Kidney epithelial cell (primary cell): ENCODE measurements at places on chromosomes 1 and 21.

DNA sequence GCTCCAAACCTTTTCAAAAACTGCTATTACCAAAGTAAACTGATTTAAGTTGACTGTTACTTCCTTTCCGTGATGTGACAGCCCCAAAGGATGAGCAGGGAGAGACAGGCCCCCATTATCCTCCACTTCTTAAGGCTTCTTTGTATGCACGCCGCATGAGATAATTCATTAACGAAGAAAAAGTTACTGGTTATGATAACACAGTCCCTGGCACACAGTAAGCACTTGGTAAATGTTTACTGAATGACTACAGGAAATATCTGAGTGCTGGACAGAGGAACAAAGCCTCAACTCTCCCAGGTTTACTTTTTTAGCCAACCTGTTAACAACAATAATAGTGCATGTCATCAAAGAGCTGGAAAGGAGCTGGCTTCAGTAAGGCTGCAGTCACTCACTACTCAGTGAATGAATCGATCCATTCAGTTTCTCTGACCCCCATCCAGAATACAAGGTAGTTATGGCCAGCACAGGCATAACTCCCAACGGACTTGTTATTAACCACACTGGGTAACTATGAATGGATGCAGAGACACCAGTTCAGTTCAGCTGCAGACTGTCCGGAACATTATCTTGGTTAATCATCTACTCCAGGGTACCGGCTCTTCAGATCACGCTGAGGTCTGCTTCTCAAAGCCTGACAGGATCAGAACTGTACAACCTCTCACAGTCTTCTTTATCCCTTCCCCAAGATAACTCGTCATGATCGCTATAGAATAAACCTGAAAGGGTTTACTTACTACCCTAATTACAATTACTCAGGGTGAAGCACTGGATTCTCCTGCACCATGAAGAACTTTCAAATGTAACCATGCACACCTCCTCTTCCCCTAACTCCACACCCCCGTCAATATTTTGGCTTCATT, 58.3 kb downstream of the TGFBR3 start:
- DNase-seq = no peak

- DNase-seq = no peak
Observed at GRCh38 chr21:35220301-35220700, 171.2 kb upstream of the RUNX1 start.

GRCh38 chr1:27090911-27091310, 64.0 kb downstream of the SLC9A1 start:
- DNase-seq = no peak

DNA sequence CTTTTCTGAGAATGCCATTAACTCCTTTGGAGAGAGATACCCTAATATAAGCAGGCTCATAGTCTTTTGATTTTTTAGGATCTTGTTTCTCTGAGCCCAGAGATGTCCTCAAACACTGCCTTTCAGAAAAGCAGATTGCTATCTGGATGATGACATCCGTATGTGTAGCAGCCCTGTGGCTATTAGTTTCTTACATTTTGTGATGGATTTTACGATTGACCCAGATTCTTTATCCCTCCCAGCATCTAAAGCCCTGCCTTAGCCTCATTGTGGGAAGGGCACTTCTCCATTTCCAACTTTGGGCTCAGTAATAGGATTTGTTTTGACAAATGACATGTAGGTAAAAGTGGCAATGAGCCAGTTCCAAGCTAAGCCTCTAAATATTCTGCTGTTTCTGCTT, 300.3 kb downstream of the TTLL7 start:
- DNase-seq = no peak

GRCh38 chr1:208818770-208819445, 574.7 kb upstream of the PLXNA2 start:
- no peak for DNase-seq

DNA sequence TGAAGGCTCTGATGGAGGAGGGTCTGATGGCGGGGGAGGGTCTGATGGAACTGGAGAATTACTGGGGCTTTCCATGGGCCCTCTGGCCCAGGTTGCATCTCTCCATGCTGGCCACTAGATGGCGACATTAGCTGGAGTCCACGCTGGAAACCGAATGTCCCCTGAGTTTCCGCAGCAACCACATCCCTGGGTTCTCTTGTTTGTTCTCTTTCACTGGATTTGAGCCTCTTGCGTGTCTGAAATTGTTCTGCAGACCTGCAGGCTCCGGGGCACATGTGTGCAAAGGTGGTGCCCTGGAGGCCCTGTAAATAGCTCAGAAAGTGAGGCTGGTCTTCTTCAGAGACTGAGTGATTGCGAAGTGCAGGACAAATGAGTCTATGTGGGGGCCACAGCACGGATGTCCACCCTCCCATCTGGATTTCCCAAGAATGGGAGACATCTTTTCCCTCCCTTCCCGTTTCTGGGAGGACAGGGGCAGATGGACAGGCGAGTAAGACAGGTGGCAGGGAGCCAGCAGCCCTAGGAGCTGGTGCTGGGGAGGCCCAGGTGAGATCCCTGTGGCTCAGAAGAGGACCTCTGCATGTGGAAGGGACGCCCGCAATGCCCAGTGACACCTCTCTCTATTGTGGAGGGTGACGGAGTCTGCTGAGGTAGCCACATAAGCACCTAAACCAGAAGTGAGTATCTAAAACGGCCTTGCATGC, 73.2 kb upstream of the ABCG1 start:
- DNase-seq = no peak

DNA sequence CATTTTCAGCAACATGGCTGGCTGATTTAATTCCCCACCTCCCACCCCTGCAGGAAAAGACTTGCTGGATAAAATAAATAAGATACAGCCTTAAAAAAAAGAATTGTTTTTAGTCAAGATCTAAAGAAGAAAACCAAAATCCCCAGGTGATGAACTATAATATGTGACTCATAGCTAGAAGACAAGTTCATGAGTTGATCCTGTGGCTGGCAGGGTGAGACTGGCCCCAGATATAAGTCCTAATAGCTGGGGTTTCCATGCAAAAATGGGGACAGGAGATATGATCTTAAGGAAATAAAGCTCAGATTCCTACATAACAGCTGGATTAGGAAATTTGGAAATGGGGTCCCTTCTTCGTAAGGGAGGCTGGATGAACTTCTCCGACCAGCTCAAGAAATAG, 21.9 kb upstream of the RGSL1 start:
- DNase-seq = no peak

- no peak for DNase-seq
Observed at GRCh38 chr1:1627261-1627828, 4.6 kb upstream of the MMP23B start.

DNA sequence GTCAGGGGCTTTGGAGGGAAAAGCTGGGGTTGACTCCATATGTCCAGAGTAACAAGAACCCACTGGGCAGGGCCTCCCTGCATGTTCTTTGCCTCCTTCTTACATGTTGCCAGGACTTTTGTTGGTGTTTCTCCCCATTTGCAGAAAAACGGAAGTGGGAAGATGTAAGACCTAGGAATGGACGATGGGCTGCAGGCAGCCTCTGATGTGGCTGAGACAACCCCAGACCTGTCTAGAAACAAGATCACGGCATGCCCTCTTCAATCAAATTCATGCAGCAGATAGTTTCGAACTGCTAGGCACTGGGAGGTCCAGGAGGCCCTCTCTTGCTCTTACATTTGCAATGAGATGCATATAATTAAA, 3.4 kb downstream of the FAM43B start:
- DNase-seq = no peak

DNA sequence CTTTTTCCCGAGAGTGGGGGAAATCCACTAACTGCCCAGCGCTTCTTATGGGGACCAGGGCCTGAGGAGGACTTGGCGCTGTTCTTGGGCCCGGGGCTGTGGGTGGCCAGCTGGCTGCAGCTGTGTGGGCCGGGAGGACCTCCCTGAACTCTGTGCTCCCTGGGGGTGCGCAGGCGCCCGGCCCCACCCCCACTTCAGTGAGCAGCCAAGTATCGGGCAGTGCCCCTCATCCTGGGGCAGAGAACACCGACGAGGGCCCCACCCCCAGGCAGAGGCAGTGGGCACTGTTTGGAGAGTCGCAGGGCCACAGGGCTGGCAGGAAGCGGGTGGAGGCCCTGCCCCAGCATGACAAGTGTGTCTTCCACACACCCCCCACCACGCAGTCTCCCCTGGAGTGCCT, 32.5 kb upstream of the SLC19A1 start:
- no peak for DNase-seq

GRCh38 chr1:198667807-198668206, 29.0 kb downstream of the PTPRC start:
- DNase-seq = no peak

DNA sequence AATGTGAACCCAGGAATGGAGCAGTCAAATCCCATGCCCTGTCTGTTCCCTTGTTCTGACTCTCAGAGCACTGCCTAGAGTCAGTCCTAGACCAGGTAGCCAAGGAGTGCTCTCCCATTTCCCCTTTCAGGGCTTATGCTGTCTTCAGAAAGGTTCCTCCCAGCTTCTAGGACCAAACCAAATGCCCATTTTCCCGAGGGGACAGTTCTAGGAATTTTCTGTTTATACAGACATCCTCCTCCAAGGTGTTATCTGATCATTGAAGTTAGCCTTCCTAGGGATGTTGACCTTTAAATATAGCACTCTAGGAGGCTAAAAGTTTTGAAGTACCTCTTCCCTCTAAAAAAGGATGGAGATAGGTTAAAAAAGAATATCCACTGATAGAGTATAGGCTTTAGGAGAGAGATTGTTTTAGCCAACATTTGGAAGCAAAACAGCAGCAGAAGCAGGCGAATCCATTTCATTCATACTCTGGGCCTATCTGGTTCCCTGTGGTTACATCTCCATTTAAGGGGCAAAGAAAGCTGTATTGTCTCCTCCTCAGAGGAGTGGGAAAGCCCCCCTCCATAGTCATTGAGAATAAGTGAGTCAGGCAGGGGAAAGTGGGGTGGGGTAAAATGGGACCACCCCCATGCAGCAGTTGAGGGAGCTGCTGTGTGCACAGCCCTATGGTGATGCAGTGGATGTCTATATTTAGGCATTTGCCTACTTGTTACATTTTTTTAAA, 126.5 kb downstream of the SPATA46 start:
- DNase-seq = no peak

GRCh38 chr1:198701766-198702539, 63.1 kb downstream of the PTPRC start:
- no peak for DNase-seq

DNA sequence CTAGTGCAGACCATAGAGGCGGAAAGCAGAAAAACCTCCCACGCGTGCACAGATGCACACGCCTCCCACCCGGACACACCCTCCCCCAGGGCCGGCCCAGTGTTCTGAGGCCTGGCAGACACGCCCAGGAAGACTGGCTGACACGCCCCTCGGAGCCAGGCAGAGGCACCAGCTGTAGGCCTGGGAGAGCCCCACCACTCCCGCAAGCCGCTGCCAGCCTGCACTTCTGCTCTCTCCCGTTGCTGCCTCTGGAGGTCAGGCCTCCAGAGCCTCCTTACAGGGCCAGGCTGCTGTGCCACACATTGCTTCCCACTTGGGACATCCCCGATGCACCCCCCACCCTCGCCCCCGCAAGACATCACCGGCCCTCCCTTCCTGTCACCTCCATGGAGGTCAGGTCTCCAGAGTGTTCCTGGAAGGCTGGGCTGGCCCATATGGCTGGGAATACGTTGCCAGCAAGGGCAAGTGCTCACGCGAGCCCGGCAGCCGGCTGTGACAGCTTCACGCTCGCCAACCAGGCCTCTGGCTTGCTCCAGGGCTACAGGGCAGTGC, 40.4 kb downstream of the CASZ1 start:
- peak; percentile 29 for DNase-seq

GRCh38 chr1:97170300-97170699, 448.7 kb downstream of the PTBP2 start:
- DNase-seq = no peak
